ENCODE measurements at places on chromosomes 1 and 21.

DNA sequence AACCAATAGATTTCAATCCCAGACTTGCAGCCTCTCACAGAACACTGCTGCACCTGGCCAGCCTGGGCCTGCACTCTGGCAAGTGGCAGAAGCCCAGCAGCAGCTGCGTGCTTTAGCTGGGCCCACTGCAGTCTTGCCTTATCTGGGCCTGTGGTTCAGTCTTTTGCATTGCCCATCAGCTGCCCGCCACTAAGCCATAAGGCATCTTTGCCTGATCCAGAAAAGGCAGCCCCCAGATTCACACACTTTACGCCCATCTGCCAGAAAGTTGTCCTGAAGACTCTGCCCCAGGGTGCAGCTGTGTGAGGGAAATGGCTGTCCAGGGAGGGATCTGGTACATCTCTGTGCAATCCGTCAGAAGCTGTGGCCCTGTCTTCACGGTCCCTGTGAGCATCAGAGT, 217.0 kb downstream of the DNAH14 start:
- no peak for DNase-seq

- peak; percentile 95 for DNase-seq
Measured at GRCh38 chr1:224113918-224114786, at the start of gene FBXO28. Gene FBXO28 (plus strand): TSS chr1:224114111. CDS start chr1:224114130, 19 bp downstream.

DNA sequence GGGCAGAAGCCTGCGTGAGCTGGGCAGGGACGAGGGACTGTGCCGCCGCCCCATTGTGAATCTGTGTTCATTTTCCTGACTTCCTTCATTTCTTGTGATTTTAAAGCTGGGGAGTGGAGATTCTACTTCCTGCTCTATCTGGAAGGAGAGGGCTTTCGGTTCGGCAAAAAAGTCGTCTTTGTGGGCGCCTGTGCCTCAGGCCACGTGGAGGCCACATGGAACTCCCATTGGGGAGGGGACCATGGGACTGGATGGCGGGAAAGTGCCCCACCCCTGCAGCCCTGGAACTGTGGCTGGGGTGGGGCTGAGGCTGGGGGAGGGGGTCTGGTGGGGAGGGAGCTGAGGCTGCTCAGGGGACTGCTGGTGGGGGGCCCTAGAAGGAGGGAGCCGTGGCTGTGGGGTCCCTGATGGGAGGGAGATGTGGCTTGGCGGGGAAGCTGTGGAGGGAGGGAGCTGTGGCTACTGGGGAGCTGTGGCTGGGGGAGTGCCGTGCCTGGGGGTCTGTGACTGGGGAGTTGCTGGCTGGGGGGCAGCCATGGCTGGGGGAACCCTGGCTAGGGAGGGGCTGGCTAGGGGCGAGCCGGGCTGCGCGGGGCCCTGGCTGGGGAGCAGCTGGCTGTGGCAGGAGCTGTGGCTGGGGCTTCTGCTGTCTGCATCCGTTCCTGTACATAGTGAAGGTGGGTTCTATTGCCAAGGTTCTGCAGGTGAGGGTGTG, 31.5 kb downstream of the COL18A1 start:
- DNase-seq: no peak

- DNase-seq: peak; percentile 78
Measured at GRCh38 chr1:27044613-27045151, 32.0 kb upstream of the TENT5B start.

DNA sequence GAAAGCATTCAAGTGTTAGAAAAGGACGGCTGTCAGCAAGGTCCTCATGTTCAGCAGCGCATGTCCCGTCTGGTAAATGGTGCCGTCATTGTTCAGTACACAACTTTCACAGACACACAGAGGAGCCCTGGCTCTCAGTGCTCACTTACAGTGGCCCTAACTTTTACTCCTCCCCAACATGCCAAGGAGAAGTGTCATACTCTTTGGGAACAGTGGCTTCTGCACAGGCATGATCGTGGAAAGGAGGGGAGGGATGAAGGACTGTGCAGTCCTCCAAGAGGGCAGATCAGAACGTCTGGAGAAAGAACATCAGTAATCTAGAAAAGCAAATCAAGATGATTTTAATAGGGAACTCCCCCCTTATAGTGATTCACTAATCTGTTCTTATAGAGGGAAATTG, 3.8 kb upstream of the GRHL3 start:
- DNase-seq: no peak

- DNase-seq: no peak
Measured at GRCh38 chr1:239505094-239505493, 118.7 kb downstream of the CHRM3 start.

DNA sequence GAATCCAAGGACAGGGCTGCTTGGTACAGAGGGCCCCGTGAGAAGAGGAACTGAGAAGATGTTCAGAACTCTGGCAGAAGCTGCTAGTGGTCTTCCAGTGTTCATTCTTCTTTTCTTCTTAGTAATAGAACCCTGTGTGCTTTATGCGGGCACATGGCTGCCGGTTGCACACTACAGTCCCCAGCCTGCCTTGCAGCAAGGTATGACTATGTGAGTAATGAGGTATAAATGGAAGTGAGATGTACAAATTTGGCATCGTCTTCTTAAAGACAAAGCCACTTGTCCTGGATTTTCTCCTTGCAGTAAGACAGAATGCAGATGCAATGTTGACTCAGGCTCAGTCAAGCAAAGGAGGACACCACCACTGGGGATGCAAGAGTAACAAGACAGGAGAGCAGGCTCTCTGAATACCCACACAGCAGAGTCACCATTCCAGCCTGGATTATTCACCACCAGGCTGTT, 15.0 kb upstream of the ATP1B1 start:
- peak; percentile 48 for DNase-seq

GRCh38 chr1:22264464-22265341, 121.8 kb upstream of the WNT4 start:
- no peak for DNase-seq

GRCh38 chr21:30714456-30714855, 4.1 kb downstream of the KRTAP21-3 start:
- peak; percentile 48 for DNase-seq

DNA sequence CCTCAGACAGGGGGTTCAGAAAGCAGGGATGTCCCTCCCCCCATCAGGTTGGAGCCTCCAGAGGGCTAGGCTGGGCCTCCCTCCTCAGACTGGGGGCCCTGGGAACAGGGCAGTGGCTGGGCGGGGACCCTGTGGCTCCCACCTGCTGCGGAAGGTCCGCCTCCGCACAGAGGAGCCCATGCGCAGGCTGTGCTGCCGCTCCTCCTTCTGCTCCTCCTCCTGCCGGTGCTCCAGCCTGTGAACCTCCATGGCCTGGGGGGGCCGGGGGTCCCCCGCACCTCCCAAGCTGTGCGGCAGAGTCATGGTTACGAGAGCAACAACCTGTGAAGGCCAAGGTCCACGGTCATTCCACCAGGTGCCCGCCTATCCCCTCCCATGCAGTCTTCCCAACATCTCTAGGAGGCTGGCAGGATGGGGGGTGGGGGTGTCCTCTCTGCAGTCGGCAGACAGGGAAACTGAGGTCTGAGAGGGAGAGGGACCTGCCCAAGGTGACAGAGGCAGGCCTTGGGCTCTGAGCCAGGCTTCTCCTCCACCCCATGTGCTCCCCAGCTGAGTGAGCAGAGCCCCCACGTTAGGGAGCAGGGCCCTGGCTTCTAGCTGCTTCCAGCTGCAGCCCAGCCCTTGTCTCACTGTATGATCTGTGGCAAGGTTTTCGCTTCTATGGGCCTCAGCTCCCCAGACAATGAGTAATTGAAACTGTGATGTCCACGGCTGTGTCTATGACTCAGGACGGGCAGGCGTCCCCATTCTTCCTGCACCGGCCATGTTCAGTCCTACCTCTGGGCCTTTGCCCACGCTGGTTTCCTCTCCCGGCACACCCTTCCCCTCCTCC, 3.4 kb downstream of the MYOM3 start:
- peak; percentile 84 for DNase-seq

DNA sequence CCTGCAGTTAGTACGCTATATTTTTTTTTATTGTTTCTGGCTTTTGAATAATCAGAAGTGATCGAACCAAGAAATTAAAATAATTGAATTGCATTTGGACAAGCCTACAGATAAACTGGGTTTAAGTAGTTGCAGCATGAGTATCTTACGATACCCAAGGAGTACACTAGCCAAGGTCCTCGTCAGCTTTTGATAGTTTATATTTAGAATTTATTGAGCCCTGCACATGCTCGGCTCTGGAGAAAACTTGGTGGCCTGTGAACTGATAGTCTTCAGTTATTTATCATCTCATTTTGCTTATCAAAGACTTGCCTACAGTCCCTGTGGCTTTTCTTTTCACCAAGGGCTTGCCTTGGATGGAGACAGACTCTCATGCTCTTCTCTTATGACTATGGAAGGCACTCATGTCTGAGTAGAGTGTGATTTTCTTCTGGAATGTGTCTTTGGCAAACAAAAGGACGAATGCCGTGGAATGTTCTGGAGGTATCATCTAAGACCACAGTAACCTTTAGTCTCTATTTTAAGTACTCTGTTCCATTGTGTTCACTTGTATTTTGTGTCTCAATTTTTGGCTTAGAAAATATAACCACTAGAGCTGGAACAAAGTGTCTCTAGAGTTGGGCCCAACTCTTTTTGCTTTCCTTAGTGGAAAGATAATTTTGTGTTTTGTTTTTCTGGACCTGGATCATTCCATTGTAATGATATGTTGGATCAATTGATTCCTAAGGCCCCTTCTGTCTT, 35.9 kb downstream of the BCL9 start:
- no peak for DNase-seq

GRCh38 chr1:230429067-230429735, 3.1 kb upstream of the PGBD5 start:
- no peak for DNase-seq

DNA sequence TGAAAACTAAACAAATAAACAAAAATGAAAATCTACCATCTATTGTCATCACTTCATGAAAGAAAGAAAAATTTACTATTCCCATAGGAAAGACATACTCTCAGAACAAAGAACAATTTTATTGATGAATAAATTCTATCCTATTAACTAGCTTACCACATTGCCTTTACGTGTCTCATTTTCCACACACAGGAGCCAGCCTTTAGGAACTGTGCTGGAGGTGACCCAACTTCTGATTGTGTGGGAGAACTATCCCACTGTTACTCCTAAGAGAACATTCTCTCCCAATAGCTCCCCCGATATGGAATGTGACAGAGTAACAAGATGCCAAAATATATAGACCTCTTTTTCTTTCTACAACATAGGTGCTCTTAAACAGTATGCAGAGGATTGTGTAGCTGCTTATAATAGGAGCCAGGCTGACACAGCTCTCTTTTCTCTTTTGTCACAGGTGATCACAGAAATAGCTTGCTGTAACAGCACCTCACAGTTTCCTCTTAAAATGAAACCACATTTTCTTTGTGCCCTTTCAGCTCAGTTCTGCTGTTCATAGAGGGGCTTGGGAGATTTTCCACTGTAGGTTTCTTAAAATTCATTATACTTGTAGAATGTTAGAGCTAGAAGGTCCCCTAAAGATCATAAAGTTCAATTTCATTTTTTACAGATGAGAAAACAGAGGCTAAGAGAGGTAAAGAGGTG, 35.5 kb downstream of the C21orf91 start:
- no peak for DNase-seq

GRCh38 chr1:192787914-192788585, 20.8 kb upstream of the RGS2 start:
- peak; percentile 86 for DNase-seq

- no peak for DNase-seq
Measured at GRCh38 chr1:207612762-207613161, 32.2 kb upstream of the CR1L start.

- no peak for DNase-seq
Measured at GRCh38 chr1:111378791-111379190, 48.7 kb downstream of the OVGP1 start.

DNA sequence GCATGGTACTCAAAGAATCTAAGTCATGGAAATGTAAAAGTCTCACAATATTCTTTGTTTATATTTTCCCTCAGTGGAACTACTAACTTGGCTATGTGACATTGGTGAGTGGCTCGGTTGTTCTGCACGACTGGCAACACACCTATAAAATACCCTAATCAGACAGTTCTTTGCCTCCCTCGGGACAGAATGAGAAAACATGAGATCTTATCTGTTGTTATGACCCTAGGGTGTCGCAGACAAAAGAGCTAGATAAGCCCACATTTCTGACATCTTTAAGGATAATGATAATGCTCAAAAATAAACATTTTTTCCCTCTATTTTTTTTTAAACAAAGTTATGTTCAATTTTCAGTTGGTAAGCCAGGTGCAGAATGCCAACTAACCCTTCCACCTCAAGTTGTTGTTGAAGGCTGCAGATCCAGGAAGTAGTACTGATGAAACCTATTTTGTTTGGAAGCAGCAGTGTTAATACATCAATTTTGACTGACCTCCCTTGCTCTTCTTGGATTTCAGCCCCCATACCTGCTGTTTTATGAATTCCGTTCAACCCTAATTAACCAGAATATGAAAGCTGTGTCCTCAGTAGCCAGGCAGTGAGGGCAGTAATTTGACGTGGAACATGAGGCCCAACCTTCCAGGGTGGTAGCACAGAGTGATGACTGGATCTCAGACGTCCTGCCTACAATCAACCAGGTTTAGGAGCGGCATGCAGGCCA, 108.7 kb upstream of the DUSP10 start:
- DNase-seq: no peak

DNA sequence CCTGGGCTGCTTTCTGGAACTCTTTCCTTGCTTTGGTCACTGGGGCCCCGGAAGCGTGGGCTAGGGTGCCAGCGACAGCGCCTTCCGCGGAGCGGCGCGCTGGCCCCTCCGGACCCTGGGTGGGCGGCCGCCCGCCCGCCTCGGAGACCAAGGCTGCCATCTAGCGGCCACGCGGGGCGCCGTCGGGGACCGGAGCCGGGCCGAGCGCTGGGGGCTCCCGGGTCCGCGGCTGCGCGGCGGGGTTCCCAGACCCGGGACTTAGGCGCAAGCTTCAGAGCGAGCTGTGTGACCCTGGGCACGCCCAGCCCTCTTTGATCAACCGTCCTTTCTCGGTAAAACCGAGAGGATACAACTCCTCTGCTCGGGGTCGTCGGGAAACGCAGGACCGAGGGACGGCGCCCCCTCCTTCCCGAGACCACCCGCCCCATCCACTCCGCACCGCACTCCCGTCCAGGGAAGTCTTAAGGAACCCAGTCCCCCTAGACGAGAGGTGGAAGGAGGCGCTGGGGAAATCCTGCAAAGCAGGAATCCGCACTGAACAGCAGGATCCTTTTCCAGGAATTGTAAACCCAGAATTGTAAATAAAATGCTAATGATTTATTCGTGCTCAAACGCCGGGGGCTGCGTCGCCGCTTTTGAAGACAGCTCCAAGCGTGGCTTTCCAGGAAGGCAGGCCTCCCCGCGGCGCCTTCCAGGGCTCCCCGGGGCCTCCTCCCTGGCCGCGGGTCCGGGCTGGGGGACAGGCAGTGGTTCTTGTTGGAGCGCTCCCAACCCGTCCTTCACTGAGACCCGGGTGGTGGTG, 41.2 kb downstream of the RRAGC start:
- peak; percentile 7 for DNase-seq

DNA sequence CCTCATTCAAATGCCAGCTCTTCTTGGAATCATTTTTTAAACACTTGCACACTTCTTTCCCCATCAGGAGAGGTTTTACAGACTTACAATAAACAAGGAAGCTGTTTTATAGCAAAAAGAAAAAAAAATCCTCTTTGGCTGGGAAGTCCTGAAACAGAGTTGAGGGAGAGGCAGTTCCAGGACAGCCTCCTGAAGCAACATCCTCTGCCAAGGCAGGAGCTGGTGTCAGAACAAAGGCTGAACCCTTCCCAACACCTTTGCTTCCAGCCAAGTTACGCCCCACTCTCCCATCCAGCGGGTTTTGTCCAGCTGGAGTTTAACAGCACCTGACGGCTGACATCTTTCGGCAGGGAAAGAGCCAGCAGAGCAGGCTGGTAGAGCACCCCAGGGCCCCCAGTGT, 287.8 kb downstream of the RRAGC start:
- no peak for DNase-seq

Measured in fibroblast of upper back skin (primary cell).